ENCODE measurements at places on chromosomes 12 and 14.
A peak's percentile ranks its signal among the peaks of the same experiment; 100 is the strongest.

GRCh38 chr12:105334001-105334400 lies 3.5 kb downstream of the C12orf75 start:
- peak; percentile 91 for DNase-seq

DNA sequence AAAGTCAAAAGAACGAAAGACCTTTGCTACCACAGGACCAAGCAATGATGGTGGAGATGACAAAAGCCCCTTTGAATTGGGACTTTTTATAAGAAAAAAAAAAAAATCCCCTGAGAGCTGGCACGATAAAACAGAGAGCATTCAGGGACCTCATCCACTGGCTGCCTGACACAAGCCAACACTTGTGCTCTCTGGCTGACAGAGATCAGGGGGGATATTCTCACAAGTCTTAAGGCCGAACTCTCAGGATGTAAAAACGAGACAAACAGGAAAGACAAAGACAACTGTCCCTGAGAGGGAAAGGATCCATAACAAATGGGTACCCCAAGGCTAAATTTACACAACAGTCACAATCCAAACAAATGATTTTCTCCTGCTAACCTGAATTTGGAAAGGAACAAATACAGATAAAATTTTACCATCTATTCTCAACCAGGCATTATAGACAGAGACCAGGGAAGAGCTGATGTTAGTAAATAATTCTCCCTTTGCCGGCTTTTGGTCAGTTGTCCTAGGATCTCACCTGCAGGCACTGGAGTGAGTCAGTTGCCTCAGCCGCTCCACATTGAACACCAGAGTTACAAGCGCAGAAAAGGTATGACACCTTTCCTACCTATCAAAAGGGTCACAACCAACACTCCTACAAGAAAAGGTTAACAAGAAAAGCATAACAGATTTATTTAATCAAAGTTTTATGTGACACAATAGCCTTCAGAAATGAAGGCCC lies 37.9 kb upstream of the GARIN6 start:
- DNase-seq, result no peak

DNA sequence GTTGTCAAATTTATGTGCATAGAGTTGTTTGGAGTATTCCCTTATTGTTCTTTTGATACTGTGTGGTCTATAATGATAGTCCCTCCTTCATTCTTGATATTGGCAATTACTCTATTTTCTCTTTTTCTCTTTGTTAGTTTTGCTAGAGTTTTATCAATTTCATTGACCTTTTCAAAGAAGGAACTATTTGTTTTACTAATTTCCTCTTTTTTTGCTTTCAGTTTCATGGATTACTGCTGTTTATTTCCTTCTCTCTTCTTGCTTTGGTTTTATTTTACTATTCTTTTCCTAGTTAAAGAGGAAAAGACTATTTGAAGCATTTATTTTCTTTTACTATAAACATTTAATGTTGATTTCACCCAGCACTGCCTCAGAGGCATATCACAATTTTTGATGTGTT lies 250.9 kb upstream of the PELI2 start:
- no peak for DNase-seq

- DNase-seq, result no peak
Observed at GRCh38 chr14:99760817-99761216, 32.4 kb upstream of the EML1 start.

DNA sequence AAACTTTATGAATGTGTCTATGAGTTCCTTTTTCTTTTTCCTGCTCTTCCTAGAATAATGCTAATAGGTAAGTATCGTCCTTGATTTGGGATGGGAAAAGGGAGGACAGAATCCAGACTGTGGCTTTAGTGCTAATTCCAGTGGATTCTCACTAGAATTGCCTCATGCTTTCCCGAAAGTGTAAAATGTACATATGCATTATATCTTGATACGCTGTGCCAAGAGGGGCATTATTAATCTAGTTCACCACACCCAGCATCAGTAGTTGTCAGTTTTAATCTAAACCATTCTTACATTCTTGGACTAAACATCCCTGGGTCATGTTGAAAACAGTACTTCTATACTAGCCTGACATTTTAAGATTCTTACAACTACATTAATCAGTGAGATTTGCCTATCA lies 49.3 kb downstream of the GCH1 start:
- no peak for DNase-seq

DNA sequence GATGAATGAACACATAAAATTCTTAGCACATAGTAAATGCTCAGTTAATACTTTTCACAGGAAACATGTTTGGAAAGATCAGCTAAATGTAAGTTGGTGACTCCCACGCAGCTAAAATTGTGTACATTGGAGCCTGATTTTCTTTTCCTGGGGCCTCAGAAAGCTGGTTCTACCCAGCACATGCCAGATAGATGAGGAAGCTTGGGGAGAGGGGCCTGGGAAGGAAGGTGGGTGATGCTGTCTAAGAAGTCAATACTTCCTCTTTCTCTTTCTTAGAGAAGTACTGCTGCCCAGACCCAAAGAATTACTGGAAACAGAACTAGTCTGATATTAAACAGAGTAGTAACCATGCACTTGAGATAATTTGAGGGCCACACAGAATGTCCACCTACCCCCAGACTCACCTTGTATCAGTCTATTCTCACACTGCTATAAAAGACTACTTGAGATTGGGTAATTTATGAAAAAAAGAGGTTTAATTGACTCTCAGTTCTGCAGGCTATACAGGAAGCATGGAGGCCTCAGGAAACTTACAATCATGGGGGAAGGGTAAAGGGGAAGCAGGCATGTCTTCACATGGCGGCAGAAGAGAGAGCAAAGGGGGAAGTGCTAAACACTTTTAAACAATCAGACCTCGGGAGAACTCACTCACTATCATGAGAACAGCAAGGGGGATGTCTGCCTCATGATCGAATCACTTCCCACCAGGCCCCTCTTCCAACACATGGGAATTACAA lies 123.3 kb upstream of the MED13L start:
- DNase-seq, result no peak

DNA sequence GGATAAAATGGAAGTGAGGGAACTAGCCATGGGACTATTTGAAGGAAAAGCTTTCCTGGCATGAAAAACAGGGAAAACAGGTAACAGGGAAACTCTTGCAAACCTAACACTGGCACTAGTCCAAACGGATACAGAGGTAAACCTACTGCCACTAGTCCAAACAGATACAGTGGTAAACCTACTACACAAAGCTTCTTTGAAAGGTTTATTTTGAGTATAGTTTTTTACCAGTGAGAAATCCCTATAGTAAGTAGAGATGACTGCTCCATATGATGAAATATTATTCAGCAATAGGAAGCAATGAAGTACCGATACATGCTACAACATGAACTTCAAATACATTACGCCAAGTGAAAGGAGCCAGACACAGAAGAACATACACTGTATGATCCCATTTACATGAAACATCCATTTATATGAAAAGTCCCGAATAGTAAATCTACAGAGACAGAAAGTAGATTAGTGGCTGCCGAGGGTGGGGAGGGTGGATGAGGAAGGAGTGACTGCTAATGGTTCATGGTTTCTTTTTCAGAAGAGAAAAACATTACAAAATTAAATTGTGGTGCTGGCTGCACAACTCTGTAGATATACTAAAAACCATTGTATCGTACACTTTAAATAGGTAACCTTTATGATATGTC lies 25.5 kb downstream of the SPTLC2 start:
- no peak for DNase-seq

- DNase-seq, result no peak
Observed at GRCh38 chr12:122012184-122012583, 9.5 kb upstream of the BCL7A start.

GRCh38 chr14:106786697-106787096 lies 1260.3 kb downstream of the TMEM121 start:
- DNase-seq, result no peak

GRCh38 chr14:33781236-33781635 lies 169.6 kb downstream of the EGLN3 start:
- peak; percentile 67 for DNase-seq

DNA sequence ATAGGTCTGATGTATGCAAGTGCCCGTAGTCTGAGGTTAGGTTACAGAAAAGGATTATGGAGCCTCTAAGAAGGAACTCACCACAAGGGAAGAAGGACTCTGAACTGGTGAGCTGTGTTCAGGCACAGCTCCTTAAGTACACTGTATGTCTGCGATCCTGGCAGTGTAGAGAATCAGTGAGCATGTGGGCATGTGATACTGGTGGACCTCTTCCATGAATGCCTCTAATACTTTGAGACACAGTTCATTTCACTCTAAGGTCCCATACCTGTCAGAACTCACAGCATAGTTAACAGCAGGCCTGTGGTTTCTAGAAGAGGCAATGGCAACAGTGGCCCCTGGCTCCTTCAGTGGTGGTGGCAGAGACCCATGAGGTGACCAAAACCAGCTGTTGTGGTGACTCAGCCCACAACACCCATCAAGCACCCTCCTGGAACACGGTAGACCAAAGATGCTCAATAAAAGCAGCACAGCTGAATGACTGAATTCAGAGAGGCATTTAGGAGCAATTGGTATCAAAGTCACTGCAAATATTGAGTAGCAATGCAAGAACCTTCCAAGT lies 6.9 kb upstream of the OR6J1 start:
- peak; percentile 38 for DNase-seq

- DNase-seq, result no peak
Observed at GRCh38 chr14:97264516-97265230, 467.5 kb downstream of the VRK1 start.

GRCh38 chr12:113461666-113462065 lies 10.0 kb downstream of the LHX5 start:
- peak; percentile 42 for DNase-seq

DNA sequence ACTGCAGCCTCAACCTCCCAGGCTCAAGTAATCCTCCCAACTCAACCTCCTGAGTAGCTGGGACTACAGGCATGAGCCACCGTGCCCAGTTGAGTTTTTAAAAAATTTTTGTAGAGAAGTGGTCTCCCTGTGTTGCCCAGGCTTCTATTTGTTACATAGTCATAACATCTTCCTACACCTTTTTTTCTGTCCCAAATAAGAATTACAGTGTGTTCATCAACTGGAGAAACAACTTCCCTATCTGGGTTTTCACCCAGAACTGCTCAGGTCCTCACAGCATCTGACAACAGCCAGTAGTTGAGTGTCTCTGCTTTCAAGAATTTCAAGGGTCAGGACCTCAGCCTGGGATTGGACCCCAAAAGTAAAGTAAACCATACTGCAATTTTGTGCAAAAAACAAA lies 235.2 kb upstream of the AMIGO2 start:
- DNase-seq, result no peak

DNA sequence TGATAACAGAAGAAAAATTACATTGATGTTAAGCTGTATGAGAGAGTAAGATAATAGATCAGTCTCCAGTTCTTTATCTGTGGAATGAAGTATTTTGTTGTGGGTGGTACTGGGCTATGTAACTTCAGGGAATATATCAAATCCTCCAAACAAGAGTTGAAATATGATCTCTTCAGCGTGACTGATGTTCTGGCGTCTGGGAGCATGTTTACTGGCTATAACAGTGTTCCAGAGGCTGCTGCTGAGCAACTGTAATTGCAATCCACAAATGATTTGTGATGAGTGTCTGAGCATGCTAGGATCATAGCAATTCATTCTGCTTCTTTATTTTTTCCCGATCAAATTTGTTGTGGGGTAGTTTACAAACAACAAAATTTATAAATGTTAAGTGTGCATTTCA lies 18.6 kb upstream of the CCDC198 start:
- no peak for DNase-seq

DNA sequence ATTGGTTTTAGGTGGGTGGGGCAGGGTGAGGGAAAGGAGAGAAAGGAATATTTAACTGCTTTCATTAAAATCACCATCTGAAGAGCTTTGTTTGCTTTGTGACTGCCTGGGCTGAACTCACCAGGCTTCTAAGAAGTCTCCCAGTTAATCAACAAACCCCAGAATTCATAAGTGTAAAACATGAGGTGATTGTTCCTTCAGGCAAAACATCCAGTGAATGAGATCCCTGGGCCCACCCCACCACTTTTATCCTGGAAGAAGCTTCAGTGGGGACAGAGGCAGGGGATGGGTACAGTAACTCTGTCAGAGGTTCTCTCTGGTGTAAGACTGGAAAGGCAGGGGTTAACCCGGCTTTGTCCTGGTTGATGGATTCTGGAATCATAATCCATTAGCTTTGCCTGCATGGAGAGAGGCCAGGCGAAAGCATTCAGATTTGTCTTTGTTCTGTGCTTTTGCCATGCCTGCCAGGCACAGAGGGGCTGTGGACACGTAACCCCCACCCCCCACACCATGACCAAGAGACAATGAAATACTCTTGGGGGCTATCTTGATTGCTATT lies 16.7 kb downstream of the PDE1B start:
- DNase-seq, result no peak

DNA sequence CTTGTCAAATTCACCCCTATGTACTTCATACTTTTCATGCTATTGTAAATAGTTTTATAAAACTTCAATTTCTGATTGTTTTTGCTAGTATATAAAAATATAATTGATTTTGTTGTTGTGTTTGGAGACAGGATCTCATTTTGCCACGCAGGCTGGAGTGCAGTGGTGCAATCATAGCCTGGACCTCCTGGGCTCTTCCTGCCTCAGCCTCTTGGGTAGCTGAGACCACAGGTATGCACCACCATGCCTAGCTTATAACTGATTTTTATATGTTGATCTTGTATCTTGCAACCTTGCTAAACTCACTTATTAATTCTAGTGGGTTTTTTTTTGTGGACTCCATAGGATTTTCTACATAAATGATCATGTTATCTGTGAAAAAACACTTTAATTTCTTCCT lies 23.5 kb downstream of the ATP5MC2 start:
- DNase-seq, result peak; percentile 77

DNA sequence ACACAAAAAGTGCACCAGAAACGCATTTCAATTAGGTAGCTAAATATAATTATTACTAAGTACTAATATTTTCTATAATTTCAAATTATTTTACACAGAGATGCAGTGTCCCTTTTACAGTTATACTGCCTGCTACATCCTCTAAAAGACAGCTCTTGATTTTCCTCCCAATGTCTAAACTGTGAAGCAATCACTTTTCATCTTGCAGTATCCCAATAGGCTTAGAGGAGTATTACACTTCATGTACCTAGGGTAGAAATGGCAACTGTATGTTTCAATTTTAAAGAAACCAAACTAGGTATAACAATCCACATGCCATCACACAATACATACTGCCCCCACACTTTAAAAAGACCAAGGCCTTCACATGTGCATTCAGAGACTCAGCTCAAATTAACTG lies 7.3 kb downstream of the RSRC2 start:
- no peak for DNase-seq

DNA sequence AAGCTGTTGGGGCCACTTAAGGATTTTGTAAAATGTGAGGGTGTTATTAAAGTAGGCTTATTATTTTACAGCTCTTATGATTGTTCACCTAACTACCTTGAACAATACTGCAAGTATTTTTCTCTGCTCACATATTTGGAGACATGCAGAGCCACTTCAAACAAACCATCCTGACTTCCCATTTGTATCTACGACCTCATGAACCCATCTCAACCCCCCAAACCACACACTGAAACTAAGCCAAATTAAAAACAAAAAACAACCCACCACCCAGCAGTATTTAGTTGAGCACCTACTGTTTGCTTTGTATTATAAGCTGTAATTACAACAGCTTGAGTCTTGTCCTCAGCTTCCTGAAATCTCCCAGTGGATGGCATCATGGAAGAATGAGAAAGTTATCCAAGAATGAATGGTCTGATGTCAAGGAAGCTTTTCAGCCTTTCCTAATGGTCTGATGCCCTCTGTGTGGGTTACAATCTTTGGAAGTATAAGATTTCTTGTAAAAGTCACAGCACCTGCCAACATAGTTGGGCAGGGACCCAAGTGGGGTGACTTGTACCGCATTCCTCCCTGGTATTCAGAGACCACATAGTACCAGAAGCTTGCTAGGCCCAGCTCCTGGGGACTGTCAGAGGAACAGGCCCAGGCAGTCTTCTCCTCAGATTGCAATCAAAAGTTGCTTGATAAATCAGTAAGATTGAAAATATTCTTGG lies 416.6 kb downstream of the ZFP36L1 start:
- DNase-seq, result peak; percentile 55

GRCh38 chr12:65164774-65165173 lies 4.6 kb upstream of the LEMD3 start:
- DNase-seq, result no peak
